ENCODE measurements at places on chromosomes 7 and 10.

DNA sequence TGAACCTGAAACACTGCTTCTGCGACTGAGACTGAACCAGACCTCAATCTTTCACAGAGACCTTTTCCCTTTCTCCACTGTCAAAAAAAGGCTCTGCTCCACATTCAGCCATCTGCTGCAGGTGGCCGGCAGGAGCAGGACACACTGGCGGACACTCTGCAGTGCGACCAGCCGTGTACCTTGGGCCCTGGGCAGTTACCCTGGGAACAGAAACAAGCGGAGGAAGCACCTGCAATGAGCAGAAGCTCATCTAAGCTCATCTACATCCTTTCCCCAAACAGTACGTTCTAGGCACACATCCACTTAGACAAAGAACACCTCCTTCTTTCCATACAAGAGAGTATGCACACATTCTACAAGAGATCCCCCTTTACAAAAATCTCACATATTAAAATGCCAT is 22.8 kb downstream of the VOPP1 start:
- DNase-seq = no peak

GRCh38 chr10:78504181-78504580 is 470.5 kb downstream of the RPS24 start:
- no peak for DNase-seq

DNA sequence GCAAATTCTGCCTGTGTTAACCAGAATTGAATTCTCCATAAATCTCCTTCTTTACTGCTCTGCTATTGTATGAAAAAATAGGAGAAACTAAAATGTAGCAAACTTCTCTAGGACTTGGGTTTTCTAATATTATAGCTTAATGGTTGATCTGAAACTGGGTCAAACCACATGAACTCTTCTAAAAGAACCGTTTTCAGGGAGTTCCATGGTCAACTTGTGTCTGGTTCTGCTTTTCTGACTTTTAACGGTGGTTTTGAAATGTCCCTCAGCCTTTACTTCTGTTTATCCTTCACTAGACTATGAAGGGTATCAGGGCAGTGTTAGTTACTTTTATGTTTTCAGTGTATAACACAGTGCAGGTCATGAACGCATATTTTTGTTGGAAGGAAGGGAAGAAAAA is 242.2 kb downstream of the TSPAN12 start:
- DNase-seq = no peak

DNA sequence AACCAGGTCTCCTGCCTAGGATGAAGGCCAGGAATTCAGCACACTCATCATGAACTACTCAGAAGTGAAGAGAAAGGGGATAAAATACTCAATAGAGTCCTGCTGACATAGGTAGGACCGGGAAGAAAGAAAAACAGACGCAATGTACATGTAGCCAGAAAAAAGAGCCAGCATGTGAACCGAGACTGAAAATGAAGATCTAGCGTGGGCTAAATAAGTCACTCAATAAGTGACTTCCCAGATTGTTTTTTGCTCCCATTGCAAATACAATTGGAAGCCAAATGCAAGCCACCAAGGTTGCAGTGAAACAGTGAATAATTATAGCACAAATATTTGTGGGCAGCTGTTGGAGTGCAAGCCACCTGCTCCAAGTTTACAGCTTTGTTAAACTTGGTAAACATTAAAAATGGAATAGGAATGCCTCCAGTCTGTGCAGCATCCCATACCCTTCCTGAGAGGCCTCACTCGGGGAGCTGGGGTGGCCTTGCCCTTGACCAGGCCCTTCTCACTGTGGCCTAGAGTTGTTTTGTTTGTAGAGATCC is 34.7 kb upstream of the HPS1 start:
- no peak for DNase-seq

GRCh38 chr7:22724861-22725260 is 2.1 kb upstream of the IL6 start:
- DNase-seq = no peak
